ENCODE measurements at places on chromosomes 16 and 17.

DNA sequence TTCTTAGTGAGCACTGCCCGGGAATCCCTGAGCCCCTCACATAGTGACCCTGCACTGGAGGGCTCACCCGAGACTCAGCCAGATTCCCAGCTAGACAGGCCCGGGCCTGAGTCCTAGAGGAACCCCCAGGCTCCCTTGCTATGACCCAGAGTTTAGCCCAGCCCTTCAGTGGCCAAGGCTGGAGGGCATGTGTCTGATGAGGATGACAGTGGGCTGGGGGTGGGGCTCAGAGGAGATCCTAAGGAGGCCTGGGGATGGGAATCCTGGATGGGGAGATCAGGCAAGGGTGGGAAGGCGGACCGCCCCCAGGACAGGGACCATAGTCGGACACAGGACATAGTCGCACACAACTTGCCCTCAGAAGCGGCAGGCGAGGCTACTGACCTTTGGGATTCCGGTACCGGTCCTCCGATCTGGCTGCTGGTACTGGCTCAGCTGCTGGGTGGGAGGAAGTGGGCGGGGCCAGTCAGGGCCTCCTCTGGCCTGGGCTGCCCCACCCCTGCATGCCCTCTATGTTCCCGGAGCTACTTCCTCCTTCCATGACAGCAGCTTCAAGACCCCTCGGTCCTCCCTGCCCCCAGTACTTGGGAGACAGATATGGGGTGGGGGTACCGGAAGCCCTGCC, 1.1 kb downstream of the CD79B start:
- no peak for DNase-seq

- no peak for DNase-seq
These were observed 1.1 kb downstream of the RUNDC3A start for GRCh38 chr17:44309472-44309871.

- no peak for DNase-seq
These were observed 8.7 kb downstream of the ADAM11 start for GRCh38 chr17:44767493-44767892.

DNA sequence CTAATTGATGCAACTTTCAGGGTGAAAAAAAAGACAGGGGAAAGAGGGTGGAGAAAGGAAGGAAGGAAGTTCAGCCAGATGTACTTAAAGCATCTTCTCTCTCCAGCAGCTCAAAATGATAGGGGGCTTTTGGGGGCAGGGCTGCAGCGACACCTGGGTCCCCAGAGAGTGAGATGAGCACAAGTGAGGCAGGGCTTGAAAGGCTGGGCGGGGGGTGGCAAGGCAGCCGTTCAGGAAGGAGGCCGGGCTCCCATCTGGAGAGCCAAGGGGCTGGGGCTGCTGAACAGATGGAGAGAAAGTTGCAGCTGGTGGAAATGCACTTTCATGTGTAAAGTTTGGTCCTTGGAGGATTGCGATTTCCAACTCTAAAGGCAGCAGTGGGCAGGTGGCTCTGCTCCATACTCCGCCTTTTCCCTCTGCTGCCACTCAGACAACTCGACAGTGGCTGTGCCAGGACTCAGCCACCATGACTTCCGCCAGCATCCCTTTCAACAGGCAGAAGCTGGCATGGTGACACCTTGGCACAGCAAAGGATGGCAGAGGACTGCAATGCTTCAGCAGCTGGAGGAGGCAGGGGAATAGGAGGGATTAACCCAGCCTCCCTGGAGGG, 7.7 kb downstream of the SLC35B1 start:
- no peak for DNase-seq

DNA sequence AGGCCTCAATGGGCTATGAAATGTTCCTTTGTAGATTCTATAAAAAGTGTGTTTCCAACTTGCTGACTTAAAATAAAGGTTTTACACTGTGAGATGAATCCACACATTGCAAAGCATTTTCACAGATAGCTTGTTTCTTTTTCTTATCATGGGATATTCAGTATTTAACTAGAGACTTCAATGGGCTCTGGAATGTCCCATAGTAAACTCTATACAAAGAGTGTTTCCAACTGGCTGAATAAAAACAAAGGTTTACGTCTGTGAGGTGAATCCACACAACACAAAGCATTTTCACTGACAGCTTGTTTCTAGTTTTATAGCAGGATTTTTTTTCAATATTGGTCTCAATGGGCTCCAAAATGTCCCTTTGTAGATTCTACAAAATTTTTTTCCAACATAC, 550.1 kb downstream of the KCNJ18 start:
- DNase-seq, result no peak

DNA sequence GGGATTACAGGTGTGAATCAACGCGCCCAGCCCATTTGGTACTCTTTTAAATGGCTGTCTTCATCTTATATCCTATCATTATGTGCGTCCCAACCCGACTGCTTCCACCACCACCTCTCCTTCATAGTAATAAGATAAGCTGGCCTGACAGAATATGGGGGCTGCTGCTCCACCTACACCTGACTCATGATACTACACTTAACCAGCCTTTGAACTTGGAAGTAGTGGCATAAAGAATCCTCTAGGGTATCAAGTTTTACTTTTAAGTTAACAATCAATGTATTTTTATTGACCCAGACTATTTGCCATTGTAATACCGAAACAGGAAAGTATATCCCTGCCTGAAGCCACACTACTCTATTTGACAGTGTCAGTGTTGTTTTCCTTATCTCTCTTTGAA, 18.8 kb downstream of the PDZD9 start:
- DNase-seq, result no peak

- DNase-seq, result no peak
These were observed 27.9 kb downstream of the CLEC16A start for GRCh38 chr16:10972108-10972818.

DNA sequence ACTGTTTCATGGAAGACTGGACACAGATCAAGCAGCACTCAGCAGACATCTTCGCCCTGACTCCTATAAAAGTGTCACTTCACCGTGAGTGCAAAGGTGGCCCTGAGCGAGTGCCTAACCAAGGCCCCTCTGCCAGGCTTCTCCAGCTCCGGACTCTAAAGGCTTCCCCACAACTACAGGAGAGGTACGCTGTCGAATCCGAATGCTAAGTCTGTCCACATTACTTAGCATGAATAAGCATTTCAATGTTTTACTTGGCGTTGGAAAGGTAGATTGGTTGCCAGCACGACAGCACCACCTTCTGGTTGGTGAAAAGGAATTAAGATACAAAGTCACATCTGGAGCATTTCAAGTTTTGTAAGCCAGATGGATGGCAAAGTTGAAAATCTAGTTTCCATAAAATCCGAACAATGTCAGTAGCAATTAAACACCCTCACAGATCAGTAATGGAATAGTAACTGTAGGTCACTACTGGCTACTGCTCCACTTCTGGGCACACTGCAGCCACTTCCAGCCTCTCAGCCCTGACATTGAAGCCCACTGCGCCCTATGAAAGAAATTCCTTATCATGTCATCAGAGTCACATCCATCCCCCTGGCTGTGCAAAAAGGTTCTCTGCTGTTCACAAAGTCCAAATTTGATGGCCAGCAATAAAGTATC, 100.9 kb downstream of the PARN start:
- DNase-seq, result peak; percentile 67

GRCh38 chr17:15954222-15954621, 9.3 kb downstream of the ADORA2B start:
- DNase-seq, result no peak

- DNase-seq, result no peak
These were observed 170.2 kb downstream of the RAB11FIP4 start for GRCh38 chr17:31561469-31562375.
